ENCODE measurements at places on chromosomes 3 and 15. TPM values are rescaled to one million over a fixed set of nuclear protein-coding genes. Genes with fewer than 3 reads are reported as not detected.

- DNase-seq, result no peak
These were observed 15.4 kb downstream of the HHLA2 start for GRCh38 chr3:108311797-108312196.

GRCh38 chr3:38314112-38314763 lies 32.1 kb downstream of the SLC22A14 start:
- DNase-seq, result no peak

DNA sequence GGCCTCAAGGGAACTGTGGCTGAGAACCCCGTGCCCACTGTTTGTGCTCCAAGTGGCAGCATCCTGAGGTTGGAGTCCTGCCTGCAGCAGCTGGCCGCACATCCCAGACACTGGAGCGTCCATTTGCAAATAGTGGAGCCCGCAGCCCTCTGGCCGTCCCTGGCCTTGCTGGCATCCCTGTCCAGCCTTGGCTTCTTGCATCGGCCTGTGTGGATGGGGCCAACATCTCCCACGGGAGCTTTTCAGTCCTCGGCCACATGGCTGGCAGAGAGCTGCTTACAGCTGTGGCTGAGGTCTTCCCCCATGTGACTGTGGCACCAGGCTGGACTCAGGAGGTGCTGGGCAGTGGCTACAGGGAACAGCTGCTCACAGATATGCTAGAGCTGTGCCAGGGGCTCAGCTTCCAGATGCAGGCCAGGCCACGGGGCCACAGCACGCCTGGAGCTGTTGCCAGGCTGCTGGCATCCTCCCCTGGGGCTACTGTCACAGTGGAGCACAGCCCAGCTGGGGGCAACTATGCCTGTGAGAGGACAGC lies 71.2 kb downstream of the FAM43A start:
- DNase-seq, result no peak

- DNase-seq, result no peak
These were observed 1435.2 kb upstream of the CADM2 start for GRCh38 chr3:83523470-83524073.

GRCh38 chr3:53030619-53031449 lies 15.0 kb downstream of the SFMBT1 start:
- peak; percentile 7 for DNase-seq

DNA sequence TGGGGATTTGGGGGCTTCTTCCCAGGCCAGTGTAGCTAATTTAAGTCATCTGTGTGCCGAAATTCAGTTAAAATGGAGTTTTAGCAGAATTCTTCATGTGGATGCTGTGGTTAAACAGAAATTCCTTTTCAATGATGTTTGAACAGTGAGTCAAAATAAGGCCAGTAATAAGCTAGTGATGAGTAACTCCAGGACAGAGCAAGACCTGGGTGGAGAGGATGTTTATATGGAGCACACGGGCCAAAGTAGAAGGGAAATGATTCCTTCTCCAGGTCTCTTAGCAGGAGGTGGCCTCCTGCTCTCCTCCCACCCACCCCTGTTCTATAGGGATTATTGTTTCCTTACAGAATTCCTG lies 31.9 kb upstream of the UACA start:
- no peak for DNase-seq

GRCh38 chr3:58022490-58022889 lies 14.3 kb downstream of the FLNB start:
- DNase-seq, result no peak

DNA sequence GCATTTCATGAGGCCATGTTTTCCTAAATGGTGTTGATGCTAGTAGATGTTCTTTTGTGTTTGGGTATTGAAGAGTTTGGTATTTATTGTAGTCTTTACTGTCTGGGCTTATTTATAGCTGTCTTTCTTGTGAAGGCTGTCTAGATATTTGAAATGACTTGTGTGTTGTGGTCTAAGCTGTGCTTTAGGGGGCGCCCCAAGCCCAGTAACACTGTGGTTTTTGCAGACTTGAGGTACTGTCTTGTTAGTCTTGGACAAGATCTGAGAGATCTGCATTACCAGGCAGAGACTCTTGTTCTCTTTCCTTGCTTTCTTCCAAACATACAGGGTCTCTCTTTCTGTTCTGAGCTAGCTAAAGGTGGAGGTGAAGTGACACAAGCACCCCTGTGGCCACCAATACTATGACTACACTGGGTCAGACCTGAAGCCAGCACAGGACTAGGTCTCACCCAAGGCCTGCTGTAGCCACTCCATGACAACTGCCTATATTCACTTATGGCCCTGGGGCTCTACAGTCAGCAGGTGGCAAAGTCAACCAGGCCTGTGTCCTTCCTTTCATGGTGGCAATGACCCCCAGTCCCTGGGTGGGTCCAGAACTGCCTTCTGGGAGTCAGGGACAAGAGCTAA lies 152.1 kb upstream of the TBC1D5 start:
- peak; percentile 31 for DNase-seq

GRCh38 chr3:9946112-9947024 lies 5.8 kb downstream of the PRRT3 start:
- peak; percentile 85 for DNase-seq

DNA sequence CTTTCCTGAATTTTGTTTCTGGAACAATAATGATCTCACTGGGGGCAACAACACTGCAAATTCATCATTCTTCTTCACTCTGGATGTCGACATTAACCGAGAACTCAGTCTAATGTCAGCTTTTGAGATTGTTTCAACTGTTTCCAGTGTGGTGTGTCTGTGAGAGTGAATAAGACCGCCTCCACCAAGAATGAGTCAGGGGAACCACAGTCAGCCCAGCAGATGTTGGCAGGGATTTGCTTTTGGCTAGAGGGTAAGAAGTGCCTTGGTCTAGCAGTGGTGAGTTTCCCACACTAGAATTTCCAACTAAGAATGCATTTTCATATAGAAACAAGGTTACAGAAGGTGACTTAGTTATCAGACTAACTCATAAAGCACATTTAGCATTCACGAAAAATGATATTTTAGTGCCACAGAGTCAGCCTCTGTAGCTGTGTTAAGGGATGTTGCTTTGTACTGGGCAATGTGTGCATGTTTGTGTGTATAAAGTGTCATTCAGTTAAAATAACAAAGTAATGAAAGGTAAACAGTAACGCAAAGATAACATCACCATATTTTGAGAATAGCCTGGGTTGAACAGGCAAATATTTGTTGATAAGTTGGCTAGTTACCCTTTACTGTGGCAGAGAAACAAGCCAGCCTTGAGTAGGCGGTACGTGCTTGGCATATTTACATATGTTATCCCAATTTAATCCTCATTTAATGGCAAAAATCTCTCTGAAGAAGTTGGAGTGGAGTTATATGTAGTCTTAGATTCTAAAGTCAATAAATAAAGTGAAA lies 33.8 kb downstream of the DRD3 start:
- no peak for DNase-seq

DNA sequence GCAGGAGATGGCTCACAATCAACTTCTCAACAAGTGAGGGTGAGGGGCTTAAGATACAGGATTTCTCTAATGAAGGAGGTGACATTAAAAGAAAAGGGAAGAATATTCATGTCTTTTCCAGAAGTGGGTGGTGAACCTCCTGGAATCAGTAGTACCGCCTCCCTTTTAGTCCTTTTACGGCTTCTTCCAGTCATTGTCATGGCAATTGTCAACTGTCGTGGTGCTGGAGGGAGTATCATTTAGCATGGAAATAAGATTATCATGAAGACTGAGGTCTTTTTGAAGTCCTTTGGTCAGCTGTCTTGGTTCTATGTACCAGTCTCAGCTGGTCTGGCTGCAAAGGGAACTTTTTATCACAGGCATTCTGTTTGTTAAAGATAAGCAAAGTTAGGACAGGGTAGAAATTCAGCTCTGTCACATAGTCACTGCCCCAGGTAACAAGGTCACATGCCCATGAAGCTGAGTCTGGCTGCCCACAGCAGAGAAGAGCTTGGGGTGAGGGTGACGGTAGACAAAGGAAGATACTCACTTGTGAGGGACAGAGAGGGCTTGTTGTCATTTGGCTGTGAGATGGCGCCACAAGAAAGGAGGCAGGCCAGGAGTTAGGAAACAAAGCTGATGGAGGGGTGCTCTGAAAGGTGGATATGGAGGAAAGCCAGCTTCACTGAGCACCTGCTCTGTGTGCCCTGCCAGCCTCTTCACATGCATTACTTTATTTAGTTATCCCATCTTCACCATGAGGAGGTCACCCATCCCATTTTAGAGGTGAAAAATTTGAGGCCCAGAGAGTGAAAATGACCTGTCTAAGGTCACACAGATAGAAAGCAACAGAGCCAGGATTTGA lies 228.2 kb upstream of the TRIM42 start:
- DNase-seq, result no peak

DNA sequence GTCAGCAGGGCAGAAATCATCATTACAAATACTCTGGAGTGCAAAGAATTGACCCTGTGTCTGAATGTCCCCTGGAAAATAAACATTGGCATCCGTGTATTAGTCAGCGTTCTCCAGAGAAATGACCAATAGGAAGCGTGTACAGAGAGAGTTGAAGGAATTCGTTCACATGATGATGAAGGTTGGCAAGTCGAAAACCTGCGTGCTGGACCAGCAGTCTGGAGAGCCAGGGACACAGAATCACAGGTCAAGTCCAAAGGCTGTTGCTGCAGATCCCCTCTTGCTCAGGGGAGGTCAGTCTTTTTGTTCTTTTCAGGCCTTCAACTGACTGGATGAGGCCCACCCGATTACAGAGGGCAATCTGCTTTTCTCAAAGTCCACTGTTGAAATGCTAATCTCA lies 16.6 kb downstream of the GP9 start:
- DNase-seq, result no peak

GRCh38 chr15:37709669-37710068 lies 224.8 kb upstream of the TMCO5A start:
- DNase-seq, result no peak

DNA sequence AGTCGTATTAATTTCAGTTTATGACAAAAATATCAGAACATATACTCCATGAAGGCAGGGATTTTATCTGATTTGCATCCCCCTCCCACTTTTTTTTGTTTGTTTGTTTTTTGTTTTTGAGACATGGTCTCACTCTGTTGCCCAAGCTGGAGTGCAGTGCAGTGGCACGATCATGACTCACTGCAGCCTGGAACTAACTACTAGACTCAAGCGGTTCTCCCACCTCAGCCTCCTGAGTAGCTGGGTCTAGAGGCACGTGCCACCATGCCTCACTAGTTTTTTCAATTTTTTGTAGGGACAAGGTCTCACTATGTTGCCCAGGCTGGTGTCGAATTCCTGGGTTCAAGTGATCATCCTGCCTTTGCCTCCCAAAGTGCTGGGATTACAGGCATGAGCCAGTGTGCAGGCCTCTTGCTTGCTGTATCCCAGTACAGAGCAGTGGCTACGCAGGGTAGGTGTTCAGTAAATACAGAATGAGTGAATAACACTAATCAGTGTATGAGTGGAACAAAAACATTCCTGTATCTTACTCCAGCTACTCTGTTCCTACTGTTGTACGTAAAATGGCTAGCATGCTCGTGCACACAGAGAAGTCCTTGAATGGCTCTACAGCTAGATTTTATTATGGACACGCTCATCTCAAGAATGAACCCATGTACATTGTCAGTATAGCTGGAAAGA lies 272.4 kb downstream of the FOXP1 start:
- no peak for DNase-seq

GRCh38 chr3:23662079-23662617 lies 143.6 kb upstream of the UBE2E1 start:
- no peak for DNase-seq

DNA sequence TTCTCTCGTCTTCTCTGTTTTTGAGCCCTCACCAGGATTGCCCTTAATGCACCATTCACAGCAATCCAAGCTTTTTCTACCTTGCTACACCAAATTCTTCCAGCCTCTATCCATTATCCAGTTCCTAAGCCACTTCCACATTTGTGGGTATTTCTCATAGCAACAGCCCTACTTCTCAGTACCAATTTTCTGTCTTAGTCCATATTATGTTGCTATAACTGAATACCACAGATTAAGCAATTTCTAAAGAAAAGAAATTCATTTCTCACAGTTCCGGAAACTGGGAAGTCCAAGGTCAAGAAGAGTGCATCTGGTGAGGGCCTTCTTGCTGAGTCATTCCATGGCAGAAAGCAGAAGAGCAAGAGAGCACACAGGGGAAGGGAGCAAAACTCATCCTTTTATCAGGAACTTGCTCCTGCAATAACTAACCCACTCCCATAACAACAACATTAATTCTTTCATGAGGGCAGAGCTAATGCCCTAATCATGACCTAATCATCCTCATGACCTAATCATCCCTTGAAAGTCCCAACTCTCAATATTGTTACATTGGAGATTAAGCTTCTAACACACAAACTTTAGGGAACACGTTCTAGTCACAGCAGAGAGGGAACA lies 9.7 kb upstream of the EIF1B start:
- no peak for DNase-seq

- DNase-seq, result no peak
These were observed 29.5 kb downstream of the PIK3CA start for GRCh38 chr3:179177611-179178010.

DNA sequence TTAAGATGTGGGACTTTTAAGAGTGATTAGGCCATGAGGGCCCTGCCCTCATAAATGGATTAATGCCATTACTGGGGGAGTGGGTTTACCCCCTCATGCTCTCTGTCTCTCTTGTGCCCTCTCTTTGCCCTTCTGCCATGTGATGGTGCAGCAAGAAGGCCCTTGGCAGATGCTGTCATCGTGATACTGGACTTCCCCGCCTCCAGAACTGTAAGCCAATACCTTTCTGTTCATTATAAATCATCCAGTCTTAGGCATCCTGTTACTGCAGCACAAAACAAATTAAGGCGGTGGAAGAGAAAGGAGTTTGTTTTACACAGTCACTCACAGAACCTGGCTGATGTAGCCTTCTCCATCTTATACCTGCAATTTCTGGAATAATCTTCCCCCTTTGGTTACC lies 360.3 kb upstream of the TBL1XR1 start:
- DNase-seq, result no peak

DNA sequence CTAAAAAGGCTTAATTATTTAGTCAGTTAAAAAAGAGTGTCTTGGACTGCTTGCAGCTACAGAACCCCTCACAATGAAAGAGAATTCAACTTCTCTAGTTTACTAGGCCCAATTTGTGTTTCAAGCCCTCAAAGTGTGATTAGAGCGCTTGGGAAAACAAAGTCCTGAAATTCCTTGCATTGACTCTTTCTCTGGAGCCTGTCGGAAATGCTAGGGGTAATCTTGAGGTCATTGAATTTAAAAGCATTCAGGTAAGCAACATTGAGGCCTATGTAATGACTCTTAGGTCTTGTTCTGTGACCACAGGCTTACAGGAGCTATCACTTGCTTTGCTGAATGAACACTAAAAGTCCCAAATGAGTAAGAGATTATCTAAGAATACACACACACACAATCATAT lies 186.0 kb downstream of the NLGN1 start:
- no peak for DNase-seq

LEKR1 gene
- 0.55 TPM for total RNA-seq

KBTBD12 gene
- total RNA-seq, result not detected

SLC6A1 gene
- total RNA-seq, result not detected

SLC22A14 gene
- not detected for total RNA-seq

TERC gene
- 13.7 TPM for total RNA-seq

ITGA11 gene
- total RNA-seq, result not detected

FETUB gene
- not detected for total RNA-seq

ASB14 gene
- total RNA-seq, result not detected

ANKRD34C gene
- total RNA-seq, result not detected

PCSK6 gene
- 0.95 TPM for total RNA-seq

SLC2A2 gene
- not detected for total RNA-seq
